NCI-H526 (cell line): ENCODE measurements at places on chromosomes 7 and 10.

GRCh38 chr7:155786491-155786890, 25.8 kb downstream of the SHH start:
- DNase-seq: no peak

GRCh38 chr7:3917436-3917835, 616.4 kb downstream of the SDK1 start:
- no peak for DNase-seq

GRCh38 chr7:155526225-155526624, 20.1 kb downstream of the CNPY1 start:
- DNase-seq: no peak

DNA sequence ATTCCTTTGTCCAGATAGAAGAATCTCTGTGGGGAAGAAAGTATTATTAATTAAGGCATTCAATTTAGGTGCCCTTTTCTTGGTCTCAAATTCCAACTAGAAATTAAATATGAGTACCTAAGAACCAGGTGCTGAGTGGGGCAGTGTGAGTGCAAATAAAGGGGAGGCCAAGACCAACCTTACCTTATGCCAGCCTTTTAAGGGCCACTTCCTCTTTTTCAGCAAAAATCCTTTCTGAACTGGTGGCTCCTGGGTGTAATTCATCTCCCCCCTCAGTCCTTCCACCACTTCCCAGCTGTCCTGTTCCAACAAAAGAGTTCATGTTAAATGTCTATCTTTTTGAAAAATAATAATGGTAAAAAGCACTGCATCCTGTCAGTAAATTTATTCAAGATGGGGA, 108.2 kb downstream of the OSBPL3 start:
- DNase-seq: no peak

DNA sequence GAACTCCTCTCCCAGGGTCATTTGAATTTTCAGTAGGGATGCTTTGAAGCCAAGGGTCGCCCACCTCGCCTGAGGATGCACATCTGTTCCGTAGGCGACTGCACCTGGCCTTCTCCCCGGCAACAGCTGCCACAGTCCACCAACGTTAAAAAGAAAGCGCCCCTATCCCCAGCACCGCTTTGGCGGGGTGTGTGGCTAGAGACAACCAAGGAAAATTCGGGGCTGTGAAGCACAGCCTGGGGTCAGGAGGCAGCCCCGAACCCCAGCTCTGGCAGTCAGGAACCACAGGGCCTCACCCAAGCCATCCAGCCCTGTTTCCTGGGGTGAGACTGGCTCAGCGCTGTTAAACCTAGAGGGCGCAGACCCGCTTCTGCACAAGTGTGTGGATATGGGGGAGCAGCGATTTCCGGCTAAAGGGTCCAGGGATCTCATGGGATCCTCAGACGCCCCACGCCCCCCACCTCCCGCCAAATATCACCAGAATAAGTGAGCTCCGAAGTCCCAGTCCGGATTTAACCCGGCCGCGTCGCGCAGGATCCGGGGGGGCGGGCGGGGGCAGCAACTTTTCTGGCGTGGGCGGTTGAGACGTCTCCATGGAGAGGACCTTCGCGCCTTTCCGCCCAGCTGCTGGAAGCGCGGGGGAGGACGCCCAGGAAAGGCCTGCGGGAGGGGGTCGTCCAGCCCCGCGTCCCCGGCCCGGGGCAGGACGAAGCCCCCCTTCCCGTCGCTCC, 822 bp downstream of the ZC3HAV1L start:
- DNase-seq: peak; percentile 65
